CD4-positive, alpha-beta T cell treated with Interleukin-12 subunit alpha and Interleukin-12 subunit beta, for 1 hour (primary cell): ENCODE measurements at places on chromosomes 2 and 18.
A peak's percentile ranks its signal among the peaks of the same experiment; 100 is the strongest.

DNA sequence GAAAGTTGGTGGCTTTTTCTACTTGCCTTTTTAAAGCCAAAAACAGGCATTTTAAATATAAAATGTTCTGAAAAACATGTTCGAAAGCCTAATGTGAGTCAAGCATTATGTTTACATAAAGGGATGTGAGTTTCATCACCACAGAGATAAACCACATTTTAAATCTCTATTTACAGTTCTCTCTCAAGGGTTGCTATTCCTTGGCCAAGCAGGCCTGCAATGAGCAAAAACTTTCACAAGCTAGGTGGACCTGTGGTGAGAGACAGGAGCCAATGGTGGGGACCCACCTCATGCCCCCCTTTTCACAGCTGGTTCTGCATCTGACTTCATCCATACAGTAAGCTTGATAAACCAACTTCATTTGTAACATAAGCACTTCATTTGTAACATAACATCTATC is 65.1 kb downstream of the CUL3 start:
- DNase-seq = peak; percentile 18

GRCh38 chr18:28267276-28267675 is 90.3 kb upstream of the CDH2 start:
- DNase-seq = no peak

DNA sequence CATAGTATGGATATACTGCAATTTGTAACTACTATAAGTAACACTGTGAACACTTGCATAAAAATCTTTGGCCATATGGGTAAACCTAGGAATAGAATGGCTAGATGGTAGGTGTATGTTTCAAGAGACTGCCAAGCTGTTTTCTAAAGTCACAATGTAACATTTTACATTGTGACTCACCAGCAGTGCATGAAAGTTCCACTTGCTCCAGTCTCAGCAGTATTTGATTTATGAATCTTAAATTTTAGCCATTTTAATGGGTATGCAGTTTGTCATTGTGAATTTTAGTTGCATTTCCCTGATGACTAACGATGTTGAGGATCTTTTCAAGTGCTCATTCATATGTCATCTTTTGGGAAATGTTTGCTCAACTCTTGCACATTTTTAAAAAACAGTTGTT is 86.1 kb downstream of the FARSB start:
- no peak for DNase-seq

DNA sequence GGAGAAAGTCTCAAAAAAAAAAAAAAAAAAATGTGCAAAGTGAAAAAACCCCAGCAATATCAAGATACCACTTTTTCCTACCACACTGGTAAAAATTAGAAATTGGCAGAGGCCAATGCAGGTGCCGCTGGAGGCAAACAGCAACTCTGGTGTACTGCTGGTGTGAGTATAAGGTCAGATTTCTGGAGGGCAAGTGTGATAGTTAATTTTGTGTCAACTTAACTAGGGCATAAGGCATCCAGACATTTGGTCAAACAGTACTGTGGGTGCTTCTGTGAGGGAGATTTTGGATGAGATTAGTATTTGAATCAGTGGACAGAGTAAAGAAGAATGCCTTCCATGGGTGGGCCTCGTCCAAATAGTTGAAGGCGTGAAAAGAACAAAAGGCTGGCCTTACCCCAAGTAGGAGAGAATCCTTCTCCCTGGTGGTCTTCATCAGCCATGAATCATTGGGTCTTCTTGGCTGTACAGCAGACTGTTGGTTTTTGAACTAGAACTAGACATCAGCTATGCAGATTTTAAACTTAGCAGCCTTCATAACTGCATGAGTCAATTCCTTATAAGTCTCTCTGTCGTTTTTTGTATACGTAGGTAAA is 52.8 kb upstream of the FHL2 start:
- no peak for DNase-seq
